ENCODE measurements at places on chromosomes 1 and 21.

DNA sequence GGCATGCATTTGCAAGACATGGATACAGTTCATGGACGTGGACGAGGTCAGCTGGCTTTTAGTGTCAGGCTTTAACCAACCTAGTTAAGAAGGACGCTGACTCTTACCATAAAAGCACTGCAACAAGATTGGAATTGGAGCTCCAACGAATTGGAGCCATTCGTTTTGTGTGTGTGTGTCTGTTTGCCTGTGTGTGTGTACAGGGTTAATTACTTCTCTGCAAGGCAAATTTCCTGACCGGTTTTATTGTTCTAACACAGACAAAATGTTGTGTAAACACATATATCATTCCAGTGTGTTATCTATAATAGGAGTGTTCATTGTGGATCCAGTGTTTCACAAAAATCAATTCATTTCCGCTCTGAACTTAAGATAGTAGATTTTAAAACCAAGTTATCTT lies 7.9 kb downstream of the ITSN1 start:
- no peak for DNase-seq

DNA sequence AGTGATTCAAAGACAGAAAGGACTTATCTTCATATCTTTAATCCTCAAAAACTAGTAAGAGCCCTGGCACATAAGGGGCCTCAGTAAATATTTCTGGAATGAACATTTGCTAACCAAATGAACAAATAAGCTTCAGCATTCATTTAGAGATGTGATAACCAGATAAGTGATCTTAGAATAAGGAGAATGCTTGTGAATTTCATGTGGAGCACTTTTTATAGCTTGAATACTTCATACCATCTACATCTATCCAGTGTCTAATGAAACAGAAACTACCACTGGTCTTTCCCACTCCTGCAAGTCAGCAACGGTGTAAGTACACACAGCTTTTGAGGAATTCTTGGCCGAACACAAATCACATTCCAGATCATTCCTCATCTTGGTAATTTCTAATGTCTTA lies 38.5 kb downstream of the EDEM3 start:
- no peak for DNase-seq

- DNase-seq, result no peak
Observed at GRCh38 chr1:15011661-15012060, 141.9 kb upstream of the TMEM51 start.

DNA sequence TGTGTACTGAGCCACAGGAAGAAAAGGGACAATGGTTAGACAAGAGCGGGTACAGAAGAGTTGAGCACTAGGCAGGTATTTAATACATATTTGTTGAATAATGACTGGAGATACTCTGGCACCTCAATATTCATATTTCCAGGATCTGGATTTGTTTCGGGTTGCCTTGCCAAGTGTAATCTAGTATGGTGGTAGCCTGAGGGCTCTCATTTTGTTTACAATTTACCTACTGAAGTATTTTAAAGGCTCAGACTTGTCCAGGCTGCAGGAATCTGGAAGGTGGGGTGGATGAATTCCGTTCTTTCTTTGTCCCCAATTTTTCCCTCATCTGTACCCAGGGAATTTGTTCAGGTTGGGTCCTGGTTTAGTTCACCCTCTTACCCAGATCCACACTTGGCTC lies 95.0 kb downstream of the CACHD1 start:
- no peak for DNase-seq

- DNase-seq, result no peak
Observed at GRCh38 chr1:174112489-174113162, 46.7 kb upstream of the RABGAP1L start.

- no peak for DNase-seq
Observed at GRCh38 chr1:1809489-1809888, 31.2 kb upstream of the NADK start.

GRCh38 chr1:106200711-106201110 lies 855.8 kb upstream of the PRMT6 start:
- no peak for DNase-seq

GRCh38 chr1:150150133-150151021 lies 661 bp downstream of the PLEKHO1 start:
- DNase-seq, result peak; percentile 18

- DNase-seq, result no peak
Observed at GRCh38 chr1:183262628-183263200, 76.7 kb downstream of the LAMC2 start.

GRCh38 chr1:59678040-59678439 lies 136.7 kb upstream of the HOOK1 start:
- DNase-seq, result no peak

- DNase-seq, result no peak
Observed at GRCh38 chr1:241637046-241637590, 3.1 kb downstream of the CHML start.

GRCh38 chr1:222769181-222769580 lies 32.2 kb downstream of the FAM177B start:
- DNase-seq, result no peak

DNA sequence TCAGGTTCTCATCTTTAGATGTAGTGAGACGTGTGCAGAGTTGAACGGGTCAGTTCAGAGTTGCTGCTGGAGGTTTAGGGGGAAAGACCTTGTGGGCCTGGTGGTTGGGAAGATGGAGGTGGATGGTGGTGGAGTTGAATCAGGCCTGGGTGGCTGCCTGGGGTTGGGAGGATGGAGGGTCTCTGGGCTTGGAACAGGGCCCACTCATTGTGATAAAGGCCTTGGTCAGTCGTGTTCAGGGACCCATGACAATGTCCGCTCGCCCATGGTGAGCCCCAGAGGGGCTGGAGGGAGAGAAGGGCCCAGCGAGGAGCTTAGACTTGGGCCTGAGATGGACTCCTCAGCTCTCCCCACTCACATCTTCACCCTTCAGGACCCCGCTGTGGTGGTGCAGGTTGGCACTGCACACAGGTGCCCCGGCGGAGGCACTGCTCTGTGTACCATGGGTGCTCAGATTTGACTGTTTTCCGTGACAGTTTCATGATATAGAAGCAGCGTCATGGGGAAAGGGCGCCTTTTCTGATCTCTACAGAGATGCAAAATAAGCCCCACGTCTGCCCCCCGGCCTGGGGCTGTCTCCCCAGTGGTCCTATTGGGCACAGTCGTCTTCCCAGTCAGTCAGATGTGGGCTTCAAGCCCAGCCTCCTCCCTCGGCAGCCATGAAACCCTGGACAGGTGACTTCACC lies 39.2 kb downstream of the DISP3 start:
- no peak for DNase-seq

- DNase-seq, result no peak
Observed at GRCh38 chr1:54375712-54376429, 30.3 kb downstream of the SSBP3 start.

DNA sequence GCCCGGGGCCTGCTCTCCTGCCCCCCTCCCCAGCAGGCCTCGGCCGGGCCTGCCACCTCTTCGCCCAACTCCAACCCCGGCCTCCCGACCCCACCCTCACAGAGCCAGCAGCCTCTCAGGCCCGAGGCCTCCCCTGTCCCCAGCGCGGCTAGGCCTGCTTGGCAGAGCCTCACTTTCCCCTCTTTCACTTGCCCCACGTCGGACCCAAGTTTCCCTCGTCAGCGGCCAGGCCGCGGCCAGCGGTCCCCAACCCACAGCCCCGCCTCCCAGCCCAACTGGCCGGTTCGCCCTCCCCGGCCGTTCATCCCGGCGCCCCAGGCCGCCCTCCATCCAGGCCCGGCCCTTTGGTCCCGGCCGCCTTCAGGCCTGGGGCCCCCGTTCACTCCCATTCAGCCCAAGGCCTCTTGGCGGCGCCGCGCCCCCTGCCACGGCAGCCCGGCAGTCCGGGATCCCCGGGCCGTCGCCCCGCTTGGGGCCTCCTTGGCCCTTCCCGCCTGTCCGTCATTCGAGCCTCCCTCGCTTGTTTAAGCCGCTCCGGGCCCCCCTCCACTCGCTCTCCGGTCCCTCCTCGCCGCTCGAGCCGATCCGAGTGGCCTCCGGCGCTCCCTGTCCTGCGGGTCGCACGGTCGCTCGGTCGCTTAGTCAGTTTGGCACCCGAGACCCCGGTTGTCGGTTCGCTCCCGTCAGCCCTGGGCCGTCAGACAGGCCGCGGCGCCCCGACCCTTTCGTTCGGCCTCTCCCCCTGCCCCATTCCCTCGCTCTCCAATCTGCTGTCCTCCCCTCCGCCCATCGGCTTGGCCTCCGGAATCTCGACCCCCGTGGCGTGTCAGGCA lies 1.4 kb downstream of the LRRC41 start:
- peak; percentile 55 for DNase-seq

- DNase-seq, result no peak
Observed at GRCh38 chr1:186050360-186050759, 316.2 kb downstream of the HMCN1 start.

- no peak for DNase-seq
Observed at GRCh38 chr1:116268211-116268610, 104.8 kb upstream of the ATP1A1 start.

- no peak for DNase-seq
Observed at GRCh38 chr21:28608646-28609045, 384.0 kb downstream of the LTN1 start.

DNA sequence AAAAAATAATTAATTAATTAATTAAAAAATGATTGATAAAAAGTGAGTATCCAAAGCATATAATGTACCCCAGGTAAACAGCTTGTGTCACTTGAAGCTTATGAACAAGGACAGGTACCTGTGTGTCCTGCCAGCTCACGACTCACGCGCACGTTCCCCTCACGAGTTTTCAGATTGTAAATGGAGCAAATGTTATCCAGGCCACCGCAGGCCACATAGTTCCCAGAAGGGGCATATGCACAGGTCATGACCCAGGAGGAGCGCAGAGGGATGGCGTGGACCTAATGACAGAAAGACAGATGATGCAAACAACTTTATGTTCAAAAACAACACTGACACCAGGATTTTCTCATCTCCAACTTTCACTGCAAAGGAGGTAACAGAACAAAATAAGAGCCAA lies 26.0 kb upstream of the NADK start:
- no peak for DNase-seq

DNA sequence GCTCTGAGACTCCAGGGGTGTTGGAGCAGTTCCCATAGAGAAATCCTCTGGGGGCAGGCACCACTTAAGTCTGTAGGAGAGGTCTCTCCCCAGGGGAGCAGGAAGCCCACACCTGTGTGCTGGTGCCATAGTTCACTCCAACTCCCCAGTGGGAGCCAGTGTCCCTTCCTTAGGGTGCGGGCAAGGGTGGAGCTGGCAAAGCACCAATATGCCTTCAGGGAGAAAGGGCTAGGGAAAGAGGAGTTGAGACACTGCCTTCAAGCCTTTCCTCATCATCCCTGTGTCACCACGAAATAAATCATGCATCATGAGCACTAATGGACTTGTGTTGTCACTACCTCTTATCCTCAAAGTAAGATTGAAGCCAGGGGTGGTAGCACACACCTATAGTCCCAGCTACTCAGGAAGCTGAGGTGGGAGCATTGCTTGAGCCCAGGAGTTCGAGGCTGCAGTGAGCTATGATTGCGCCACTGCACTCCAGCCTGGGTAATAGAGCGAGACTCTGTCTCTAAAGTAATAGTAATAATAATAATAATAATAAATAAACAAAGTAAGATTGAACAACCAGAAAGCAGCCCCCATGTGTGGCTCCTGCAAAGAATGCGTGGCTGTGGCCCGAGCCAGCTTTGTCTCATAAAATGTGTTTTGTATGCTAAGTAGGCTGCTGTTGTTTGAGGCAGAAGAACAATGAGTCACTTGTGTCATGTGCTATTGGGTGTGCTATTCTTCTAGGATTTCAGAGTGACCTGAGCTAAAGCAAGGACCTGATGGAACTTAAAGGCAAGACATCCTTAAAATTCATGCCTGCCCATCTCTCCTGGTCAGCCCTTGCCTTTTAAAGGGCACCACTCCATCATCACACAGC lies 6.7 kb upstream of the TIE1 start:
- peak; percentile 21 for DNase-seq

DNA sequence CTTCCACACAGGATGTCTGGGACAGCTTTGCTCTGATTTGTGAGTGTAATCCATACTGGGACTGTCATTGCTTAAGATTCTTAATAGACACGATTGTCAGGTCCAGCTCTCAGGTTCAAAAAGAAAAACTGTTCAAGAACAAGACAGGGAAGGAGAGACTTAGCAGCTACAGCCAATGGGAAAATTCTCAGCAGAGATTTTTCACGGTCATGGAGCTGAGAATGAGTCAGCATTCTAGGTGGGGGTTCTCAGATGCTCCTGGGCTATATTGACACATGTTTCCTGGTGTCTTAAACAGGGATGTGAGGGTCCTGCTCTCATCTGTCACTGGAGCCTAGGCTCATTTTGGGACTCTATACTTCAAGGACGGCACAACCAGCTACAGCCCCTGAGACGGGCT lies 318.3 kb downstream of the RRAGC start:
- DNase-seq, result no peak

GRCh38 chr1:113103977-113104376 lies 31.0 kb downstream of the LRIG2 start:
- no peak for DNase-seq

DNA sequence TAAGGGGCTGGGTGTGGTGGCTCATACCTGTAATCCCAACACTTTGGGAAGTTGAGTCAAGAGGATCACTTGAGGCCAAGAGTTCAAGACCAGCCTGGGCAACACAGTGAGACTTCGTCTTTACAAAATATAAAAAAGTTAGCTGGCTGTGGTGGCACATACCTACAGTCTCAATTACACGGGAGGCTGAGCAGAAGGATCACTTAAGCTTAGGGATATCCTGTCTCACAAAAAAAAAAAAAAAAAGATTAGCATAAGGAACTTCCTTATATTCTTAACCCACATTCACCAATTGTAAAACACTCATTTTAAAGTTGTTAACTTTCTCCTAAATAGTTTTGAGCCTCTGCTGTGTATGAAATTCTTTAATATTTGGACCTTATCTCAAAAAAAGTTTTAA lies 53.1 kb downstream of the ABCD3 start:
- DNase-seq, result no peak

DNA sequence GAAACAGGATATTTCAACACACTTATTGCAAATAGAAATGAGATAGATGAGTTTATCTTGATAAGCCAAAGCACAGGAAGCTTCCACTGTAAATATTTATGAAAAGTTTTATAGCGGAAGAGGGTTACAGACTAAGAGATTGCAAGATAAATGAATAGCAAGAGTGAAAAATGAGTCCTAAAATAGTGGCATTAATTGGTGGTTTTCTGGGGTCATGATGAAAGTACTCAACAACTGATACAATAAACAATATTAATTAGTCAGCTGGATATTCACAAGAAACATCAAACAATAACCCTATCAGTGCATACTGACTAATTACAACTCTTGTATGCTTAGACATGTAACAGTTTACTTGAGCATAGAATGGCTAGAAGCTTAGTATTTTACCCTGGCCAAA lies 154.8 kb upstream of the CHODL start:
- no peak for DNase-seq

Measured in nucleus accumbens (tissue), 56 donors.